RWPE1 (cell line): ENCODE measurements at places on chromosomes 2 and 18.

DNA sequence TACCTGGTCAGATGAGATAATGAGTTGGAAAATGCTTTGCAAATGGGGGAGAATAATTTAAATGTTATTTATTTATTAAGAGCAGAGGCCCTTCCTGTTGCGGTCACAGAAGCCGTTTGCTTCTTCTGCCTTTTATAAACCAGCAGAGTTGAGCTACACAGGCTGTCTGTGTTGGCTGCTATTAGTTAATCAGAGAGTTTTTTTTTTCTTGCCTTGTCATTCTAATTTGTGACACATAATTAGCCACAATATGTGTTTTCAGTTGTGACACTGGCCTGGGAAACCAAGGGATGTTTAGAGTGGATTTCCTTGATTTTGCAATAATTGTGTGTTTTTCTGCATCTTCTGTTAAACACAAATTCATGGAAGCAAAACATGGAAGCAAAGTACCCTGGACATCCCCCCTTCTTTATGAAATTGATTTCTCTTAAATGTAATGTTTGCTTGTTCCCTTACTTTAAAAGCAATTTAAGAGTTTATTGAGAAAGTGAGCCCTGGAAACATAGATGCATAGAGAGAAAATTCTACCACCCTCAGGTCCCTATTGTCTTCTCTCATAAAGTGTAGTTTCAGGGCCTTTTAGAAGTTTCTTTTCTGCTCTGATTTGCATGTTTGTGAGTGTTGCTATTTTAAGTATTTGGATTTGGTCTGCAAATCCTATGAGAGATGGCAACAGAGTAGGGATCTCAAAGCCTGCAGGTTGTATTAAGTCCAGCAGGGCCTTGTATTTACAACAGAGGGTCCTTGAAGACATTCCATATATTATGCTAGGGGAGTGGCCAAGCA lies 22.8 kb upstream of the IL37 start:
- DNase-seq: no peak

DNA sequence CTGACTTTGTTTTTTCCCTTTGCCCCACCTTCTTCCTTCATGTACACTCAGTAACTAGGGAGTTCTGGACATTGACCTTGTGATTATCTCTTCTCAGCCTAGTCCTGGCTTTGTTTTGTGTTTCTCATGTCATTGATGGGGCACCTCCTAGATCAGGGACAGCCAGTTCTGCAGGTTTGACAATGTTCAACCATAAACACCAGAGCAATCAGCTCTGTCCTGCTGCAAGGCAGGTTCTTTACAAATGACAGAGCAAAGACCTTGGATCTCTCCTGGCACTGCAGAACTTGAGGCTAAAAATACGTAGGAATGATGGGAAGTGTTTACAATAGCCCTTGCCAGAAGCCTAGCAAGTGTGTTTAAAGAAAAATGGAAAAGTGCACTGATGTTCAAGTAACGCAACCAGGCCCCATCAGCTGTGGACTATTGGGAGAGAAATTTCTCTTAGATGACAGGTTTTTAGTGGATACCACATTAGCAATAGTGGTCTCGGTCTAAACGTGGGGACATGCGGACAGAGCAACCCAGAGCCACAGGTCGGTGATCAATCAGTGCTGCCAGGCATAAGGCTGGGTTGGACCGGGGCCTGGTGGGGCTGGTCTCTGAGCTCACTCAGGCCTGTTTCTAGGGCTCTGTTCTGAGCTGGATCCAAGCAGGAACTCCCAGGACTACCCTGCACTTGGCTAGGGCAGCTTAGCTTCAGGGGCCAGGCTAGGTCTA lies 76.8 kb downstream of the SOWAHC start:
- DNase-seq: no peak

DNA sequence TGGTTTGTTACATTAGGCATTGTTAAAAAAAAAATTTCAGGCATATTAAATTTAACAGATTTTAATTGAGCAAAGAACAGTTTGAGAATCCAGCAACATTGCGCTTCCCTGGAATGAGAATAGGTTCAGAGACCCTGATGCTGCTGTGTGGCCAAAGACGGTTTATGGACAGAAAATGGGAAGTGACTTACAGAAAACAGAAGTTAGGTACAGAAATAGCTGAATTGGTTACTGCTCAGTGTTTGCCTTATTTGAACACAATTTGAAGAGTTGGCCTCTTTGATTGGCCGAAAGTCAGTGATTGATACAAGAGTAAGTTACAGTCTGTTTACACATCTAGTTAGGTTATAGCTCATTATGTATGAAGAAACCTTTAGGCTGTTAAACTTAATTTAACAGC lies 6.0 kb upstream of the NEDD4L start:
- no peak for DNase-seq

GRCh38 chr2:11997142-11997541 lies 250.7 kb downstream of the LPIN1 start:
- DNase-seq: no peak

DNA sequence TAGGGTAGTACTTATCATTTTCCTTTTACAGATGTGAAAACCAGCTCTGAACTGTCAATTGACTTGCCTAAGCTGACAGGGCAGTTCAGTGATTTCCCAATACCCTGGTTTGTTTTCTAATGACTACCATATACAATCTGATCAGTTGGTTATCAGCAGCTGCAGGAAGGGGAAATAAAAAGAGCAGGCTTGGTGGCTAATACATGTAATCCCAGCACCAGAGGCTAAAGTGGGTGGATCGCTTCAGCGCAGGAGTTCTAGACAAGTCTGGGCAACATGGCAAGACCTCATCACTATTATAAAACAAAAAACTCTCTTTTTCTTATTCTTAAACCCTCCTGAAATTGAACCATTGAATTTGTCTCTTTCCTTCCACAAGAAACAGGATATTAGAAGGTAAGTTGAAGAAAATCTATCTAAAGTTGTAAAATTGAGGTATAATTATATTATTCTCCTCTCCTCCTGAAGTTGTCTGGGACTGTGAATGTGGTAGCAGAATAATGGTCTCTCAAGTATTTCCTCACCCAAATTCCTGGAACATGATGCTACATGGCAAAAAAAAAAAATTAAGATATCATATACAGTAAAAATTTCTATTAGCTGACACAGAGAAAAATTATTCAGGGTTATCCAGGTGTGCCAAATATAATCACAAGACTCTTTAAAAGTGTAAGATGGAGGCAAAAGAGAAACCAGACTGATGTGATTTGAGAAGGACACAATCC lies 1441.6 kb downstream of the SUCLG1 start:
- peak; percentile 25 for DNase-seq

DNA sequence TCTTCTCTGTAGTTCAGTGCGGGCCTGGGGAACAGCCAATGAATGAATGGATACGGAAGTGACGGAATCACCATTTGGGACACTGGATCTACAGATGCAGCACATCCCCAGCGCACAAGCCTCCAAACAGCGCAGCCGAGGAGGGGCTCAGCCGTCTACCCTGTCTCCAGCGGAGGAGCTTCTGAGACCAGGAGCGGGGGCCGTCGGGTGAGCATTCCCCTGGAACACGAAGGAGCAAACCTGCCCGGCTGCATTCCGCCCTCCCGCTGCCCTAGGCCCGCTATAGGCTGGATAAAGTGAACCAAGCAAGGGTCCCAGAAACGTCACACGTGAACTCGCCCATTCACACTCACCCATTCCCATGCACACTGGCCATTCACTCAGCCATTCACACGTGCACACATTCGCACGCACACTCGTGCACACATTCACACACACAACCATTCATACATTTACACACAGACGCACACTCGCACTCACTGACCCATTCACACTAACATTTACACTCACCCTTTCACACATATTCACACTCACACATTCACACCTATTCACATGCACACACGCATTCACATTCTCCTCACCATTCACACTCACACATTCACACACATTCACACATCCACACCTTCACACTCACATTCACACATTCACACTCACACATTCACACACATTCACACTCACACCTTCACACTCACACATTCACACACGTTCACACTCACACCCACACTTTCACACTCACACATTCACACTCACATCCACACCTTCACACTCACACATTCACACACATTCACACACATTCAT lies 63.4 kb downstream of the BIN1 start:
- no peak for DNase-seq

DNA sequence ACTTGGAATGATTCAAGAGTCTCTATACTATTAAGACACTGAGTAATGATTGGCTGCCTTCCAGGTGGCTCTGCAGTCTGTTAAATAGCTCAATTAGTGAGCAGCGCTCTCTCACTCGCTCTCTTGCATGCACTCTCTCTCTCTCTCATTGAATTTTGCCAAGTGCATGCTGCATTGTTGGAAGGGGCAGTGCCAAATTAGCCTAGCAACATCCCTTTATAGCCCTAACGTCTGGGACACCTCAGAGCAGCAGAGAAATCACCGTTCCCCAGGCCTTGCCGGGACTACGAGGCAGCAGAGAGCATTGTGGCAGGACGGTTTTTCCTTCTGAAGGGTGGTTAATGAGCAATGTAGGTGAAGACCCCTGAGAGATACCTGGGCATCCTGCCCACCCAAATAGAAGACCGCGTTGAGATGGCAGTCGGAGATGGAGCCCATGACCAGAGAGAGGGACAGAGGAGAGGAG lies 447.6 kb upstream of the POU3F3 start:
- DNase-seq: no peak

DNA sequence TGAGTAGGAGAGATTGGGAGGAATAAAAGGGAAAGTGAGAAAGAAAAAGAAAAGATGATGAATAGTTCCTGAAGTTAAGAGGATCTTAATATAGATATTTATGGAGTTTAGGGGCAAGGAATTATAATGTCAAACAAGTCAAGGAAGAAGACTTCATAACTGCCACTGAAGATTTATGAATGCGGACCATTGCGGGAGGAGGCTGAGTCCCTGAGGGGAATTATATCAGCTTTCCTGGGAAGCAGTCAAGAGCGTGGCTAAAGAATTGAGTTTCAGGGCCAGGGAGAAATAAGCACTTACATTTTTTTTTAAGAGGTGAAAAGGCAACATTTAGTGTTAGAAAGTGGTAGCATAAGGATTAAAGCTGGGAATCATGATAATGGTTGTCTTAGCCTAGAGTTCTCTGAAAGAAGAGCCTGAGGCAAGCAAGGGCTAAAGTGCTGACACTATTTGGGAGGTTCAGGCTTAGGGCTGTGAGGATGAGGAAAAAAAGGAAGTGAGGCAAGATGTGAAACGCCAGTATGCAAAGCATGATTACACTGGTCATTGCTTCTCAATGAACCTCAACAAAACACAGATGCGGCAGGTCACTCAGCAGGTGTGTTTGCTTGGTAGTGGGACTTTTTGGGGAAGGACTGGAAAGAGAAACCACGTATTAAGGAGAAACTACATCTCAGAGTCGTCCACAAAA lies 217.1 kb downstream of the SLC4A3 start:
- DNase-seq: no peak

- DNase-seq: no peak
These were observed 427.9 kb upstream of the CDH7 start for GRCh38 chr18:65322895-65323294.

- DNase-seq: no peak
These were observed 97.6 kb downstream of the UXS1 start for GRCh38 chr2:106096299-106097037.

GRCh38 chr2:159797543-159798375 lies at the start of gene CD302:
Gene CD302 (minus strand): TSS chr2:159798208. CDS start chr2:159798198, 10 bp downstream.
- DNase-seq: peak; percentile 48

DNA sequence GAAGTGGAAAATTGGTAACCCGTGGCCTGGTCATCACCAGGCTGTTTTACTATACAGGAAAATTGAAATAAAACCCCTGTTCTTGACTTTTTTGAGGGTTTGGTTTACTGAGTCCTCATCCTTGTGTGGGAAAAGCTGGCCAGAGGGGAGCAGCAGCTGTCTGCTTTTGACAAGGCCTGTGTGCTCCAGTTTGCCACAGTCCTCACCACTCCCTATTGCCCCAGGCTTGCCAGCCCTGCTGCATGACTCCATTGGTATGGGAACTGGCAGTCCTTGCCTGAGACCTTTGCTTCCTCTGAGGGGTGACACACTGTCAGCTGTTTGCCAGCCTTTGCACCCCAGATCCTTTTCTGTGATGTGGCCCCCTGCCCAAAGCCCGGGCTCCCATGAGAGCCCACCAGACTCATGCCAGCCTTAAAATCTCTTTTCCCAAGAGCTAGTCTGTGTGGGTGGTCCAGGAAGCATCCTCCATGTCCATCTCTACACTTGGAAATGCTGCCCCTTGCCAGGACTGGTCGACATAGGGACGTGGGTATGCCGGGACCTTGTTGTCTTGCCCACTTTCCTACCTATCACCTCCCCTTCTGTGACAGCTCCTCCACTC lies 39.0 kb downstream of the GLI2 start:
- DNase-seq: no peak

DNA sequence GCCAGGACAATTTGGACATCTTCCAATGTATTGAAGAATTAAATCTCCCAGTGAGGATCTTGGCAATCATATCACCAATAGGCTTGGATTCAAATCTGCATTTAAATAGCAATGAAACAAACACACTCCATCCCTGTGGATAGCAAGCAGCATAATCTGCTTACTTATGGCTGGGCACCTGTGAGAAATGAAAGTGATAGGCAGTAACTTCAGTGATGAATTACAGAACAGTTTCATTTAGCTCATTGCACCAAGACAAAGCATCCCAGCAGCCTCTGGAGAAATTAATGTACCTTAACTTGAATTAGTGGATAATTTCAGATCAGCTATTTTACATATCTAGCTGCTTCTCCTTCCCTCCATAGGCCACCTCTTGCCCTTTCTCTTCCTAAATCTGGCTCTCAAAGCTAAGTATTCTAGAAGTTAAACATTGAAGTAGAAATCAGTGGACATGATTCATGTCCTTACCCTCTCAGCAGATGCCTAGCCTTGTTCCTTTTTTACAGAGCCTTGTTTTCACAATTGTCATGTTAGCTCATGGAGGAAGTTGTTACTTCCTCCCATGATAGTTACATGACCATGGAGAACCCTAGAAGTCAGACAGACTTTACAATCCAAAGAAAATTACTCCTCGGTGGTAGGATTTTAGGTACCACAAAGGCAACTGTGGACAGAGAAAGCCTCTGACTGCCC lies 88.5 kb upstream of the TACR1 start:
- DNase-seq: no peak

- DNase-seq: no peak
These were observed 51.3 kb upstream of the CYRIA start for GRCh38 chr2:16716944-16717343.

DNA sequence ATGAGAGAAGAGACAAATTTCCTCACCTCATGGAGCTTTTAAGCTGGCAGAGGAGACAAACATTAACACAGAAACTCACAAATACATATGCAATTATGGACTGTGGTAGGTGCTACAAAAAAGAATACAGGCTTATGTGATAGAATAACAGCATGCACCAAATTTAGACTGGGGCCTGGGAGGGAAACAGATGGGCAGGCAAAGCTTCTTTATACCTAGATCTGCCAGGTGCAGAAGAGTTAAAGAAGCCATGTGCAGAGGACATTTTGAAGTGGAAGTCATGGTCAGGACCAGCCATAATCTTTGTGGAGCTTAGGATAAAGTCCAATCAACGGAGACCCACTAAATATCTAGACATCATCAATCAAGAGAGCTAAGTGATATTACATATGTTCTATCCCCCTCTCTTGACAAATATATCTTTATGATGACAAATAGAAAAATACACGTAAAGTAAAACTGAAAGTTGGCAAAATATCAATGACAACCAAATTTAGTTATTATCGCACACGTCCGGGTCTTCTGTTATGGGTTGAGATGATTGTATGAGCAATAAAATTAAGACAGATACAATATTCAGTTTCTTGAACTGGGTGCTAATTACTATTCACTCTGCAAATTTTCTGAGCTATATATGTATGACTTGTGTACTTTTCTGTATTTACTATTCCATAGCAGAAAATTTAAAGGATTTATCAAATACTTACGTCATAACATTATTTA lies 44.1 kb downstream of the CD28 start:
- DNase-seq: no peak
